ENCODE measurements at places on chromosomes 2 and 18. TPM values are rescaled to one million over a fixed set of nuclear protein-coding genes. Genes with fewer than 3 reads are reported as not detected.

The RFTN2 gene
- total RNA-seq = 8.6 TPM

- no peaks in the 10 kb centered on the region for H3K27me3 ChIP-seq
- no peak for DNase-seq
- no peak overlapping the region for H3K4me3 ChIP-seq
These were observed 40.5 kb upstream of the SH3BP4 start for GRCh38 chr2:234911271-234911670.

GRCh38 chr2:155930312-155930711 lies 402.2 kb downstream of the NR4A2 start:
- no peaks in the 10 kb centered on the region for H3K27me3 ChIP-seq
- no peak overlapping the region for H3K4me3 ChIP-seq

The SERPINB7 gene
- not detected for total RNA-seq

The TCF23 gene
- not detected for total RNA-seq

GRCh38 chr2:199433204-199433832 lies 24.4 kb downstream of the SATB2 start:
- H3K36me3 ChIP-seq = no peaks in the 10 kb centered on the region
- no peak overlapping the region for H3K4me3 ChIP-seq
- no peaks in the 10 kb centered on the region for H3K4me1 ChIP-seq
- DNase-seq = no peak
- H3K27me3 ChIP-seq = no peaks in the 10 kb centered on the region

DNA sequence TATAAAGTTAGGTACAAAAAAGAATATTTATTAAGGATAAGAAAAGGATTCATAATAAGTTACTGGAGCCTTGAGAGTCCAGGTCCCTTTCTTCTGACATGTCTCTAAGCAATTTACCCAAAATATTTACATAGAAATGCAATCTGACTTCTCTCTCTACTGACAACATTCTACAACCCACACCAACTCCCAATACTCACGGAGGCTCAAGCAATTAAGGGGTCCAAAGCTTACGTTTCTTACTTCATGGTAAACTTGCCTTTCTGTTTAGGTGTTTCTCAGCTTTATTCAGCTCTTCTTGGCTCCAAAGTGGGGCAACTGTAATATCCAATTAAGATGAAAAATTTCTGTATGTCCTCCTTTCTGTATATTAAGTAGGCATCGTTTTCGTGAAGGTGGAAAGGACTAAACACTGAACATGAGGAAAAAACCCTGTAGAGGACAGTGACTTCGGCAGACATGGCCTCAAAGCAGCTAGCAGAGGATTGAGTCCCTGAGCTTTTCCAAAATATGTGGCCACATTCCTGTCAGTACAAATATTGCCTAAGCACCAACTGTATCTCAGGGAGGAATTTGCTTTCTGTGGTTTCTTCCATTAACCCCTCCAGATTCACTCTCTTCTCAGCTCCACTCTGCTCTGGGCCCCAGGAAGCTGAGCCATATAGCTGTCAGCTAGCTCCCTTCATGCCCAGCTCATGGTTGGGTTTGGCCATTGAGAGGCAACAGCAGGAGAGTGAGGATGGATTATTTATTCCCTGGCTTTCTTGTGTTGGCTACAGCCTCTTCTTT lies 67.9 kb upstream of the GLS start:
- H3K27me3 ChIP-seq = no peaks in the 10 kb centered on the region
- no peaks in the 10 kb centered on the region for H3K36me3 ChIP-seq
- no peaks in the 10 kb centered on the region for H3K4me1 ChIP-seq
- DNase-seq = no peak
- no peak overlapping the region for H3K27ac ChIP-seq

- H3K27ac ChIP-seq = no peak overlapping the region
- H3K4me1 ChIP-seq = no peaks in the 10 kb centered on the region
- H3K27me3 ChIP-seq = no peaks in the 10 kb centered on the region
These were observed 326.3 kb upstream of the MC4R start for GRCh38 chr18:60698901-60699300.

The RNASEH1 gene
- 20.5 TPM for total RNA-seq

DNA sequence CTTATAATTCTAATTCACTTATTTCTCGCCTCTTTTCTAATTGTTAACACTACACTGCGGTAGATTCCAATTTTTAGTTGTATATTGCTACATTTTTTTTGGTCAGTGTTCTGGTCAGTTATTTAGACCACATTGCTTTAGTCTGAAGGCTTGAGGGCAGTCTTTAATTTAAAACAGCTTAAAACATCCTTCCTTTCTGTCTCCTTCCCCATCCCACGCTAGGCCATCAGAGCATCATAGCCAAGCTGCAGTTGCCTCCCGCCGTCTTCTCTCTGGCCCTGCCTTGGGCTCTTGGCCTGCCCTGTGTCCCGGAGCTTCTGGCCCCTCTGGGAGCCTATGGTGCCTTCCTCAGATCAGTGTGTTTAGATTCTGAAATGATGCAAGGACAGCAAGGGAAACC lies 52.6 kb upstream of the GLI2 start:
- H3K4me1 ChIP-seq = peaks cover 27% of the 10 kb centered on the region
- DNase-seq = peak; percentile 26
- H3K27ac ChIP-seq = no peak overlapping the region
- H3K36me3 ChIP-seq = no peaks in the 10 kb centered on the region

GRCh38 chr2:60370814-60371213 lies 182.6 kb downstream of the BCL11A start:
- no peaks in the 10 kb centered on the region for H3K4me1 ChIP-seq
- H3K4me3 ChIP-seq = no peak overlapping the region
- no peaks in the 10 kb centered on the region for H3K27me3 ChIP-seq
- H3K36me3 ChIP-seq = no peaks in the 10 kb centered on the region
- H3K27ac ChIP-seq = no peak overlapping the region

- no peak overlapping the region for H3K27ac ChIP-seq
- no peaks in the 10 kb centered on the region for H3K36me3 ChIP-seq
- no peaks in the 10 kb centered on the region for H3K27me3 ChIP-seq
- no peak overlapping the region for H3K4me3 ChIP-seq
These were observed 174.8 kb downstream of the LDLRAD4 start for GRCh38 chr18:13393338-13393737.

- H3K4me3 ChIP-seq = no peak overlapping the region
- no peak overlapping the region for H3K27ac ChIP-seq
- H3K27me3 ChIP-seq = no peaks in the 10 kb centered on the region
- peak; percentile 6 for DNase-seq
- no peaks in the 10 kb centered on the region for H3K36me3 ChIP-seq
These were observed 265.1 kb upstream of the SIX2 start for GRCh38 chr2:45274250-45274926.

DNA sequence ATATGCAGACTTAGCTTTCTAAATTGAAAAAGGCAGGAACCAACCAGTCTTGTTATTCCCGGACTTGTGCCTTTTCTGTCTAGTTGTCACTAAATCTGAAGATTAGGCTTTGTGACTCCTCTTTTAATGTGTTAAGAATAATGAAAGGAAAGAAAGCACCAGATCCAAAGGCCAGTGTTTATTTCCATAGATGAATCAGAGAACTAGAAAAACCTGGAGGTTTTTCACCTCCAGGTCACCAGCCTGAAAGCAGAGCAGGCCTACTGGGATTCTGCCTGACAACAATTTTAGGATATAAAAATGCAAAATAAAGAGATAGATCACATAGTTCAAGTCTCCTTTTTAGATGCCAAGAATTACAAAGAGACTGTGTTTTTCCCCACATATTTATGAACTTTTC lies 160.4 kb downstream of the GULP1 start:
- no peak overlapping the region for H3K4me3 ChIP-seq
- H3K27ac ChIP-seq = no peak overlapping the region
- H3K27me3 ChIP-seq = no peaks in the 10 kb centered on the region
- peaks cover 8% of the 10 kb centered on the region for H3K4me1 ChIP-seq
- H3K36me3 ChIP-seq = no peaks in the 10 kb centered on the region

DNA sequence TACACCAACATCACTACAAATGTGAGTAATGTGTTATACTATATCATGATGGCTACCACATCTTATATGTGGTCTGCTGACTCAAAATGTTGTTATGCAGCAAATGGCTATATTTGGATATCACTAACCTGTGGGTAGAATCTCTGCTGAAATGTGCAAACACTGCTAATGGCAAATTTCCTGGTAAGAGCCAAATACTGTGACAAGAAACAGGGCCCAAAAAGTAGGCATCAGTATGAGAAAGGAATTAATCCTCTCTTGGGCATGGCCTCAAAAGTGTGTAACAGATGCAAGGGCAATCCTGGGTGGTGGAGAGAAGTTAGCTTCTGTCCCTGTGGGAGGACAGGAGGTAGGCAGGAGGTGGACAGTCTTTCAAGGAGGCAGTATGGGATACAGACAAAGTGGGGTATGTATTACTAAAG lies 13.3 kb downstream of the ATF2 start:
- H3K27me3 ChIP-seq = no peaks in the 10 kb centered on the region
- peaks cover 45% of the 10 kb centered on the region for H3K4me1 ChIP-seq
- H3K27ac ChIP-seq = no peak overlapping the region
- no peak overlapping the region for H3K4me3 ChIP-seq
- DNase-seq = no peak

The THSD7B gene
- total RNA-seq = 0.16 TPM

The ACKR3 gene
- 17.0 TPM for total RNA-seq

- no peak overlapping the region for H3K4me3 ChIP-seq
- H3K27ac ChIP-seq = no peak overlapping the region
- H3K4me1 ChIP-seq = no peaks in the 10 kb centered on the region
- DNase-seq = no peak
- no peaks in the 10 kb centered on the region for H3K36me3 ChIP-seq
These were observed 64.9 kb upstream of the CAPN13 start for GRCh38 chr2:30871980-30872789.

- DNase-seq = no peak
- no peaks in the 10 kb centered on the region for H3K4me1 ChIP-seq
- H3K27ac ChIP-seq = no peak overlapping the region
- H3K4me3 ChIP-seq = no peak overlapping the region
- no peaks in the 10 kb centered on the region for H3K27me3 ChIP-seq
- H3K36me3 ChIP-seq = no peaks in the 10 kb centered on the region
These were observed 199.0 kb upstream of the STK17B start for GRCh38 chr2:196370381-196370780.

GRCh38 chr2:216554755-216555154 lies 56.1 kb downstream of the RPL37A start:
- peak overlapping the region; percentile 50 for H3K27ac ChIP-seq
- H3K36me3 ChIP-seq = no peaks in the 10 kb centered on the region
- no peak overlapping the region for H3K4me3 ChIP-seq
- no peak for DNase-seq

GRCh38 chr2:205954707-205955106 lies 131.3 kb downstream of the INO80D start:
- H3K4me1 ChIP-seq = no peaks in the 10 kb centered on the region
- DNase-seq = no peak
- no peaks in the 10 kb centered on the region for H3K36me3 ChIP-seq
- no peak overlapping the region for H3K27ac ChIP-seq

- no peaks in the 10 kb centered on the region for H3K36me3 ChIP-seq
- no peak overlapping the region for H3K4me3 ChIP-seq
- DNase-seq = no peak
- no peaks in the 10 kb centered on the region for H3K4me1 ChIP-seq
These were observed 76.4 kb upstream of the BCL11A start for GRCh38 chr2:60629801-60630385.

DNA sequence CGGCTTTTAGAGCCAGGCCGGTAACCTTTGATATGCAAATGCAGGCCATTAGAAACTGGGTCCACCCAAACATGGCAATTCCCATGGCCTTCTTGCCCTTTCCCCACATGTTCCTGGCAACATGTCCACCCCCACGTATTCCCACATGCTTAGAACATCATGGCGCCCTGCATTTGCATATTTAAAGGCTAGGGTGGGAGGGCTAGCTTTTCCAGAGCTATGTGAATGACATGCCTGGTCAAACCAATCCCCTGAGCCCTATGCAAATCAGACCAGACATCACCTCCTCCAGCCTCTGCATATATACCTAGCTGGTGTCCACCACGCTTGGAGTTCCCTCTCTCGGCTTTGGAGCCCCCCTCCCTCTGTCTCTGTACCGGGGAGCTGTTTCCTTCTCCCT lies 481.9 kb downstream of the CDH2 start:
- H3K27me3 ChIP-seq = no peaks in the 10 kb centered on the region
- H3K27ac ChIP-seq = no peak overlapping the region
- DNase-seq = no peak

All from sigmoid colon (tissue), 7 donors.